NCI-H748 treated with DMSO at 0.1 percent for 48 hours (cell line): ENCODE measurements at places on chromosomes 2 and 18.

- DNase-seq: no peak
These were observed 68.4 kb downstream of the TPO start for GRCh38 chr2:1481406-1482252.

DNA sequence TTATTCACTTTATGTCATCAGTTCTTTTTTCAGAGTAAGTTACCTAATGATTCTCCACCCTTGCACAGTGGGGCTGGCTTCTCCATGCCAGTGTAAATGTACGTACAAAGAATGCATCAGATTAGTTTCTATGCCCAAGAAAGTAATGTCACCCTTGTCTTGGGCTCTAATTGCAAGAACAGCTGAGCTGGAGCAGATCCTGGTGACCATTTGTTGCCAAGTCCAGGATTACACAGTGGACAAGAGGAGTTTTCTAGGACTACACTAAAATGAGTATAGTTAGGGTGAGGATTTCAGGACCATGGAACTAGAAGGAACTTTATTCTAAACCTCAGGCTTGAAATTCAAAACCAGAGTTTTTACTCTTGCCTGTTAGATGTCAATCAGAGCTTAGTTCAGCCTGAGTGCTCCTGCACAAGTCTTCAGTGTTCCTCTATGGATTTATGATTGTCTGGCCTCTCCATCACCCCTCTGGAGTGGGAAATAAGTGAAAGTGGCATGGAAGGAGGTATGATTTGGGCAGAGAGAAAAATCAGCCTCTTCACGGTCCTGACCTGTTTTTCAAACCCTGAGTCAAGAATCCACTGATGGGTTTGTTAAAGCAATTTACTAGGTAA lies 29.8 kb downstream of the PCBP1 start:
- no peak for DNase-seq

DNA sequence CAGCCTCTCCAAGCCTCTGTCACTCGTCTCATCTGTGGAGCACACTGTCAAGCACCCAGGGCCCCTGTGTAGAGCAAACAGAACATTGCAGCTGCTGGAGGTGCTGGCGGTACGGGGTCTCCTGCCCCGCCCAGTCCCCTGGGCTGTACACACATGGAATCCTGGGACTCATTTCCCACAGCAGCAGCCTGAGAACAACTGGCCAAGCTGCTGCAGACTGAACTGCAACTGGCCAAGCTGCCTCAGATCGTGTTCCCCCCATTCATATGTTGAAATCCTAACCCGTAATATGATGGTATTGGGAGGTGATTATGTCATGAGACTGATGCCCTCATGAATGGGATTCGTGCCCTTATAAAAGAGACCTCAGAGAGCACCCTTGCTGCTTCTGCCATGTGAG lies 130.5 kb downstream of the NCK2 start:
- no peak for DNase-seq

- DNase-seq: no peak
These were observed 5.5 kb downstream of the EN1 start for GRCh38 chr2:118841828-118842461.

DNA sequence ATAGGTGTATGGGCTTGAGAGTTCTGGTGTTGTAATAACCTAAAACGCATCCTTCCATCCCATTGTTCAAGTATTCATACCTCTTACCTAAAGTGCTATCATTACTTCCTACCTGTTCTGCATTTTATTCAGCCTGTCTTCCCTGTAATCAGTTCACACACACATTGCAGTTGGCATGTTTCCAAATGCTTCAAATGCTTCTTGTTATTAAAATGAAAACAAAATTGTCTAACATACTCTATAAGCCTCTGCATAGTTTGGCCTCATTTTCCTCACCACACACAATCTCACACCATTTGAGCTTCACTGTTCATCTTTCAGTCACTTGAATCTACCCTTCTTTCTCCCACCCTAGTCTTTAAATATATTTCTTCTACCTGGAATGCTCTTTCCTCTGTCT lies 1178.2 kb upstream of the NRXN1 start:
- no peak for DNase-seq

DNA sequence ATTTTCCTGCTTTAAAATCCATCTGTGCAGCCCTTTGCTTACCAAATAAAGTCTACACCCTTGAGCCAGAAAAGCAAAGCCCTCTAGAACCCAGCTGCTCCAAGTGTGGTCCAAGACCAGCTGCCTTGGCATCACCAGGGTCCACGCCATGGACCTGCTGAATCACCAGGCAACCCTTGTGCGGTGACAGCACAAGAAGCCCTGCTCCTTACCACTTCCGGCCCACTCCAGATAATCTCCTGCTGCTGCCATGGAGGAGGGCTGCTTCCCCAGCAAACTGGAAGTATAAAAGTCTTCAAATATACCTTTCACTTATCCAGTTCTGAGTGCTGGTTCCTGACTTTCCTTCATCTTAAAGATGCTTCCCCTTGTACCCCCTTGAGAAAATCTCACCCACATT lies 106.0 kb upstream of the PKDCC start:
- DNase-seq: no peak

DNA sequence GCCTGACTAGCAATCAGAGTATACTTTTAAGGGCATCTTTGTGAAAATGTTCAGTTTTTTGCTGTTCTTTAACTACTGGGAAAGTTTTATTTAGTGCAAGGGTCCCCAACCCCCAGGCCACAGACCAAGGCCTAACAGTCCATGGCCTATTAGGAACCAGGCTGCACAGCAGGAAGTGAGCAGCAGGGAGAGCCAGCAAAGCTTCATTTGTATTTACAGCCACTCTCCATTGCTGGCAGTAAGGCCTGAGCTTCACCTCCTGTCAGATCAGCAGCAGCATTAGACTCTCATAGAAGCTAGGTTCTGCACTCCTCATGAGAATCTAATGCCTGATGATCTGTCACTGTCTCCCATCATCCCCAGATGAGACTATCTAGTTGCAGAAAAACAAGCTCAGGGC lies 17.1 kb upstream of the NR4A2 start:
- DNase-seq: no peak

GRCh38 chr2:60862642-60863041 lies 18.7 kb upstream of the REL start:
- DNase-seq: no peak

- no peak for DNase-seq
These were observed 53.8 kb downstream of the KCNG2 start for GRCh38 chr18:79851489-79851888.

GRCh38 chr2:230227216-230227615 lies 1.7 kb downstream of the SP140 start:
- DNase-seq: no peak

DNA sequence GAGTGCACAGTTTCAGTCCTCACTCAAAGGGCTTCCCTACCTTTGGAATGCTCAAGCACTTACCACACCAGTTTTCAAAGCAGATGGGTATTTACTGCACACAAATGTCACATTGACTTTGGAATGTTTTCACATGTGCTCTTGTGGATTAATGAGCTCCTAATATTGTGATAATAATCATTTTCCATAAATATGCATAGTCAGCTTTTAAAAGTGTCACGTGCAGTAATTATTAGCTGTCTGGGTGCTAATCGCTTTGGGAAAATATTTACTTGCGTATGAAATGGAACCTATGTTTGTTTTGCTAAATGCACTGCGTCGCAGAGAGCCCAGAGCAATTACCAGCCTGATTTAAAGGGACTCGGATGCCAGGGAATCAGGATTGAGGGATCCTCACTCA lies 229.3 kb downstream of the SMAD2 start:
- peak; percentile 27 for DNase-seq

GRCh38 chr2:82793711-82794435 lies 1665.2 kb downstream of the SUCLG1 start:
- DNase-seq: no peak
